ENCODE measurements at places on chromosomes 4 and X.

DNA sequence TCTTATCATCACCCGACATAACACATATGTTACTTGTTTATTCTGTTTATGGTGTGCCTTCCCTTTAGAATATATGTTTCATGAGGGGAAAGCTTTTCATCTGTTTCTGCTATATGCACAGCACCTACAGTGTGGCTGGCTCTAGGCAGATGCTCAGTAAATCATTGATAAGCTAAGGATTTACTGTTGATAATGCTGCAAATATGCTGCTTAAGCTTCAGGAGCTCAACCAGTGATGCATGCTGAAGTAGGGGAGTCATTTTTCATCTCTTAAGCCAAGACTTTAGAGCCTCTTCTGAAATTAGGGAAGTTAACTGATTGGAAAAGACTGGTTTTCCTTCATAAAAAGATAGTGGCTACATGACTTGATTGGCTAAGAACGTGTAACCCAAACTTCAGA lies 16.4 kb downstream of the FAT4 start:
- no peak for DNase-seq

- DNase-seq: no peak
These were observed 25.1 kb upstream of the TEX13D start for GRCh38 chrX:124307253-124307907.

DNA sequence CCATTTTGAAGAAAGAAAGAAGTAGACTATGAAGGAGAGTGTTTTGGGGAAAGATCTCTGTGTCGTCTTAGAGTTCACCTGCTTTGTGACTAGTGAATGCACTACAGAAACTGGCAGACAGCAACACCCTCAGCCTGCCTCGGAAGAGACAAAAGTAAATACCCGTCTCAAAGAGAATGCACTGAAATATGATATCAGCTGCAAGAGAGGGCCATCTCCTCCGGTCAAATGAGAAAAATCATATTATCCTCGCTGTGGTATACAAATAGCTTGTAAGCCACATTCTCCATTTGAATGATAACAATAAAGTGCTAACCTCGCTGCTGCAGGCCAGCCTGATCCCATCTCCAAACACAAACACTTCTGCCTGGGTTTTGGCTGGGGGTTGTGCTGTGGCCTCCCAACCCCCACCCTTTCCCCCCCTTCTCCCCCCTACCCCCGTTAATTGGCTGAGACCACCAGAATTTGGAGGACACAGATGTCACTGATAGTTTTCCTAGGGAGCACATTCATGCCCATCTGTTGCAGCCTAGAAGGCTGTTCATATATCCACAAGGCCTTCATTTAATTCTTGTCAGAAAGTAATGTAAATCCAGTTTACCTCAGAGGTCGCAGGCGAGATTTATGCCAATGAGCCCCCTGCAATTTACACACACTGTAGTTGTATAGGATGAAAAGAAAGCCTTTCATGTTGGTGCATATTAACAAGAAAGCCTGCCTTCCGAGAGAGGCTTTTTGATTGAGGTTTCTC lies 46.3 kb downstream of the ALPK1 start:
- DNase-seq: no peak

- DNase-seq: no peak
These were observed 143.9 kb upstream of the TBL1X start for GRCh38 chrX:9320940-9321339.

- no peak for DNase-seq
These were observed 24.4 kb upstream of the BCORL1 start for GRCh38 chrX:129958083-129958465.

- no peak for DNase-seq
These were observed 130.4 kb downstream of the BCOR start for GRCh38 chrX:39967348-39967747.

DNA sequence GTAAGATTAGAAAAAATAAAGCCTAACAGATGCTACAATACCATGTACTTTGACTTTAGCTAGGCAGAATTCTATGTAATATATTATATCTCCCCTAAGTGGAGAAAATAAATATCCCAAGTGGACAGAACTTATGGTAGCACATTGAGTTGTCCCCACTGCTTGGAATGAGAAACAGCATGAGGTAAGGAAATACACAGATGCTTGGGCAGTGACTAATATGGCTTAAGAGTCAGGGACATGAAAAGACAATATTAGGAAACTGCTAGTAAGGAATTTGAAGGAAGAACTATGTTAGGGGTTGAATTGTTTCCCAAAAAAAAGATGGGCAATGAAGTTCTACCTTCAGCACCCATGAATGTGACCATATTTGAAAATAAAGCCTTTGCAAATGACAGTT lies 2265.1 kb downstream of the PCDH7 start:
- DNase-seq: no peak

GRCh38 chr4:181520790-181521189 lies 722.4 kb upstream of the TENM3 start:
- DNase-seq: no peak

GRCh38 chr4:110808351-110808878 lies 185.5 kb upstream of the PITX2 start:
- no peak for DNase-seq

- DNase-seq: no peak
These were observed 50.7 kb upstream of the NLGN4X start for GRCh38 chrX:6279277-6279909.

GRCh38 chr4:184959786-184960185 lies 58.5 kb upstream of the HELT start:
- no peak for DNase-seq

- no peak for DNase-seq
These were observed 74.8 kb downstream of the FREM3 start for GRCh38 chr4:143625632-143626031.

GRCh38 chr4:73224886-73225285 lies 33.7 kb downstream of the ANKRD17 start:
- DNase-seq: no peak

DNA sequence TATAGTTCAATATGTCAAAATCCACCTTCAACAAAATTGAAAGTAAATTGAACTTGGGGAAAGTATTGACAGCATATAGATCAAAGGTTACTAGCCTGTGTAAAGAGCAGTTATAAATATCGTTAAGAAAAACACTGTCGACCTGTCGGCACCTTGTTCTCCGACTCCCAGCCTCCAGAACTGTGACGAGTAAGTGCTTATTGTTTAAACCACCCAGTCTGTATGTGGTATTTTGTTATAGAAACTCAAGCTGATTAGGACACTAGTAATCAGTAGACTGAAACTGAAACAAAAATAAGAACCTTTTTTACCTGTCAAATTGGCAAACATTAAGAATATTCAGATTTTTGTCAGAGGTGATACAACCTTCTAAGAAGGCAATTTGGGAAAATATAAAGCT lies 17.0 kb downstream of the HTT start:
- no peak for DNase-seq

DNA sequence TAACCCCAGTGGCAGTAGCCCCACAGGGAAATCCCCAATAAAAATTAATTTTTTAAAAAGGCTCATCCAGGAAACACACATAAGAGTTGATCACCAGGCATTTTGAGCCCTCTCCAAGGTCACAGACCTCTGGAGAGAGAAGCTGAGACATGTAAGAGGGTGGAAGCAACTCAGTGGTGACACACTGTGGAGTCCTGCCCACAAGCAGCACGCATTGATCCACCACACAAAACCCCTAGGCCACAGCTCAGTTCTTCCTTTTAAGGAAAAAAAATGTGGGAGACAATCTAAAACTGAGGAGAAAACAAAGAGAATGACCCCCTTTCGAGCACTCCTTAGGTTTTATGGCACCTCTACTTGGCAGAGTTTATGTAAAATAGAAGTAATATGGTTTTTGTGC lies 71.7 kb upstream of the S100G start:
- no peak for DNase-seq

- DNase-seq: no peak
These were observed 4.5 kb downstream of the DOK7 start for GRCh38 chr4:3467601-3468031.

Measured in activated effector memory CD4-positive, alpha-beta T cell treated with anti-CD3 and anti-CD28 coated beads, Interleukin-2, amount 50 U/mL, for 16 hours (primary cell).